Endodermal cell (in vitro differentiated cells): ENCODE measurements at places on chromosomes 13 and 19. TPM values are rescaled to one million over a fixed set of nuclear protein-coding genes. Genes with fewer than 3 reads are reported as not detected.

GRCh38 chr13:51240958-51241357 lies 18.8 kb downstream of the FAM124A start:
- peaks cover 98% of the 10 kb centered on the region for H3K36me3 ChIP-seq
- no peaks in the 10 kb centered on the region for H3K4me1 ChIP-seq
- H3K4me3 ChIP-seq = no peak overlapping the region
- H3K27ac ChIP-seq = no peak overlapping the region
- H3K27me3 ChIP-seq = no peaks in the 10 kb centered on the region
- DNase-seq = peak; percentile 38

- no peak for DNase-seq
- H3K27me3 ChIP-seq = no peaks in the 10 kb centered on the region
- no peak overlapping the region for H3K27ac ChIP-seq
- no peaks in the 10 kb centered on the region for H3K4me1 ChIP-seq
- no peak overlapping the region for H3K4me3 ChIP-seq
Observed at GRCh38 chr13:112374271-112374670, 1.9 kb upstream of the SPACA7 start.

GRCh38 chr13:65529541-65529940 lies 1700.6 kb downstream of the PCDH9 start:
- DNase-seq = no peak
- no peaks in the 10 kb centered on the region for H3K27me3 ChIP-seq
- H3K4me1 ChIP-seq = peaks cover 7% of the 10 kb centered on the region
- H3K4me3 ChIP-seq = no peak overlapping the region
- no peak overlapping the region for H3K27ac ChIP-seq

DNA sequence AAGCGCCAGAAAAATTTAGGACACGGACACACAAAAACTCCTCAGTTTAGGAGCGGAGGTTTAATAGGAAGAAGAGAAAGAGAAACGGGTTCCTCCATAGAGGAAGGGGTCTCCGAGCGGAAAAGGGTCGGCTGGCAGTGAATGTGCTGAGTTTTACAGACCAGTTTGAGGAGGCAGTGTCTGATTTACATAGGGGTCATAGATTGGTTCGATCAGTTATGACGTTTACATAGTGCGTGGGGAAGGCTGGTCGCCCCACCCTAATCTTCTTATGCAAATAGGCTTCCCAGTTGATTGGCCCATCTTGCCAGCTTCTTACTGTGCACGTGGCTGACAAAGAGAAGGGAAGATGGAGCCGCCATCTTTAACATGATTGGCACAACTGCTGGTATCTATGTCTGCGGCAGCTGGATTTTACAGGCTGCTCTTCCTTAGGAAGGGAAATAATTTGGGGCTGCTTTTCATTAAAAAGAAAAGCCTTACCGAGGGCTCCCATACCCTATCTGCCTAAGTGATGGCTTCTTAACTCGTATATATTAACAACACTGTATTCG lies 1.2 kb upstream of the ZNF225 start:
- no peaks in the 10 kb centered on the region for H3K4me1 ChIP-seq
- peak overlapping the region; percentile 99 for H3K4me3 ChIP-seq

GRCh38 chr13:80086304-80086721 lies 254.6 kb downstream of the SPRY2 start:
- no peak overlapping the region for H3K4me3 ChIP-seq
- H3K27me3 ChIP-seq = no peaks in the 10 kb centered on the region
- DNase-seq = no peak
- peaks cover 3% of the 10 kb centered on the region for H3K4me1 ChIP-seq
- no peak overlapping the region for H3K27ac ChIP-seq

SIGLEC9 gene
- total RNA-seq = not detected in 2 replicates

DNA sequence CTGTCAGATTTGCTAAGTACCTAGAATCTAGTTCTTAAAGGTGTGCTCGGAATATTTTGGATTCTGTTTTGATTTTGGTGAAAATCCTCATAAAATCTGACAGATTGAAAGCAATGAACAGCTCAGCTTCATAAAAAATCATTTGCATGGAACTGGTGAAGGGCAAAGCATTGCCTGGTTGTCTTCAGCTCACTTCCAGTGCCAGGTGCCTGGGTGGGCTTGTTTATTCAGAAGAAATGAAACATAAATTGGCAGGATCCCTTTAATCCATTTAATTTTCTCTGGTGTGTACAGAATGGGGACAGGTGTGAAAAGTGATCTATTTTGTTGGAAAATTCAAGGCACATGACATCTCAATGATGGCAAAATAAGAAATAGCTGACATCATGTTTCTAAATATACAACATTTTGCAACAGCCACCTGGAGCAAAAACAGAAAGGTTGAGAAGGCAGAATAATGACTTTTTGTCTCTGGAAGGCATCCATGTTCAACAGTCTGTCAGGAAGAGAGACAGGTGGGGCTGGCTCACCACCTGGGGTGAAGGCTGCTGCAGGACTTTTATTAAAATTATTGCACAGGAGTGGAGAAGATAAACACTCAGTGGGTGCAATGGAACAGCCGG lies 52.2 kb downstream of the RFC3 start:
- no peak overlapping the region for H3K4me3 ChIP-seq
- no peaks in the 10 kb centered on the region for H3K36me3 ChIP-seq
- H3K27ac ChIP-seq = no peak overlapping the region

DNA sequence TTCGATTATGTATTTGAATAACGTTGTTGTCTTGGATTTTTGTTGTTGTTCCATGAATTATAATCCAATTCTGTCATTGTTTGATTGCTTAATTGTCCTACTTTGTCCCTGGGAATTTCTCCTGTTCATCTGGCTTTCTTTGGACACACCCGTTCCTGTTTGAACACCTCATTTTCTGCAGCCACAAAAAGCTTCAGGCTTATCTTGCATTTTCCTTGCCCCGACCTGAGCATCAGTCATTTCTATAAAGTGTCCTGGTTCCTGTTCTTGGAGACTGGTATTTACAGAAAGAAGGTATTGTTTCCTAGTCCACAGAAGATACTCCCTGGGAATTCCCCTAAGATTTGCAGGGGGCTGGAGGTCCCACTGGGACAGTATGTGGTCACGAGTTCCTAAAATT lies 731.8 kb upstream of the ARGLU1 start:
- no peaks in the 10 kb centered on the region for H3K27me3 ChIP-seq
- no peak for DNase-seq
- H3K4me3 ChIP-seq = no peak overlapping the region
- H3K27ac ChIP-seq = no peak overlapping the region
- no peaks in the 10 kb centered on the region for H3K36me3 ChIP-seq

DNA sequence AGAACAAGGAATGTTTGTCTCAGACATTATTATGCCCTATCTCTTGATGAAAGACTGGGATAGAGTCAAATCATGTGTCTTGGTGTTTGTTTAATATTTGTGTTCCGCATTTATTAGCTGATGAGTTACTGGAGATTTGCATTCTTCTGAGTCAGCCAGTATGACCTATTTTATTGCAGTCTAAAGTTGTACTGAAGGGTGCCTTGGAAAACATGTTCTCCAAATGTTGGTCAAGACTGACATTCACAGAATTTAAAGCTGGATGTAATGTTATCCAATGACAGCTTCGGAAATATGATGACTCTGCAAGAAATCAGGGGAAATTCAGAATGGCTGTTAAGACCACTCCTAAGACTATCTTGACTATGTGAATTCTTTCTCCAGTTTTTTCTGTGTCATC lies 134.0 kb downstream of the KCNRG start:
- no peaks in the 10 kb centered on the region for H3K36me3 ChIP-seq
- DNase-seq = no peak
- H3K27ac ChIP-seq = no peak overlapping the region
- no peaks in the 10 kb centered on the region for H3K27me3 ChIP-seq
- no peak overlapping the region for H3K4me3 ChIP-seq

DNA sequence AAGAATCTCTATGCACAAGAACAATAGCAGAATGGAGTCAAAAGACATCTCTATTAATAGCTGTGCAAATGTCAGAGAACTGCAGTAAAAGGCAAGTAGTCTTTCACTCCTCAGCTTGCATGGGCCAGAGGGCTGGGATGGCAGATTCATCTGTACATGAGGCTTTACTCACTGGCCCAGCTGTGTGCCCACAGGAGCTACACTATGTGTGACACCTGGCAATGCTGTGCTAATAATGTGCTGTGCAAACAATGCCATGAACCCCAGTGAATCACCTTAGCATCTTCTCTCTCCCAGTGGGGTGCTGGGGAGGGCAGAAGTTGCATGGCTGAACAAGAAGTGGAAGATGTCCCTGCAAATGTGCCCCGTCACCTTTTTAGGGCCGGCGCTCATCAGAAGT lies 73.1 kb downstream of the KL start:
- no peaks in the 10 kb centered on the region for H3K36me3 ChIP-seq
- no peaks in the 10 kb centered on the region for H3K4me1 ChIP-seq
- no peak overlapping the region for H3K4me3 ChIP-seq
- H3K27ac ChIP-seq = no peak overlapping the region
- no peaks in the 10 kb centered on the region for H3K27me3 ChIP-seq

- H3K27me3 ChIP-seq = no peaks in the 10 kb centered on the region
- no peak for DNase-seq
- H3K4me3 ChIP-seq = no peak overlapping the region
- H3K36me3 ChIP-seq = no peaks in the 10 kb centered on the region
- no peaks in the 10 kb centered on the region for H3K4me1 ChIP-seq
- no peak overlapping the region for H3K27ac ChIP-seq
Observed at GRCh38 chr19:2374808-2375207, 14.7 kb downstream of the TMPRSS9 start.

DNA sequence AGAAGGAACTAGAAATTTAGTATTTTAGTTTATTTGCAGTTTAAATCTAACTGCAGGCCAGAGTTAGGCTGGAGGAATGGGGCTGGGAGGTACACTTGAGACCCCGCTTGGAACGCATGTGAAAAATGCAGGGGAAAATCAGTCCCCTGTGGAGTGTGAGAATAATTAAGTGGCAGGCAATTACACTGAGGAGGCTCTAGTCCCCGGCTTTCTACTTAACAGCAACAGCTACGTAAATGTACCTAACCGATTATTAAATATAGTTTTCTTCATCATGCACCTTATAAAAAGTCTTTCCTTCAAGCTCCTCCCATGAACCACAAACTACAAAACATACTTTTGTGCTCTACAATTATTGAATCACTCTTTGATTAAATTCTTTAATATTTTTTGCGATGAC lies 804 bp downstream of the ZNF708 start:
- peak overlapping the region; percentile 99 for H3K27ac ChIP-seq
- H3K27me3 ChIP-seq = no peaks in the 10 kb centered on the region
- peaks cover 24% of the 10 kb centered on the region for H3K36me3 ChIP-seq
- DNase-seq = peak; percentile 56
- H3K4me3 ChIP-seq = peak overlapping the region; percentile 90
- no peaks in the 10 kb centered on the region for H3K4me1 ChIP-seq

DNA sequence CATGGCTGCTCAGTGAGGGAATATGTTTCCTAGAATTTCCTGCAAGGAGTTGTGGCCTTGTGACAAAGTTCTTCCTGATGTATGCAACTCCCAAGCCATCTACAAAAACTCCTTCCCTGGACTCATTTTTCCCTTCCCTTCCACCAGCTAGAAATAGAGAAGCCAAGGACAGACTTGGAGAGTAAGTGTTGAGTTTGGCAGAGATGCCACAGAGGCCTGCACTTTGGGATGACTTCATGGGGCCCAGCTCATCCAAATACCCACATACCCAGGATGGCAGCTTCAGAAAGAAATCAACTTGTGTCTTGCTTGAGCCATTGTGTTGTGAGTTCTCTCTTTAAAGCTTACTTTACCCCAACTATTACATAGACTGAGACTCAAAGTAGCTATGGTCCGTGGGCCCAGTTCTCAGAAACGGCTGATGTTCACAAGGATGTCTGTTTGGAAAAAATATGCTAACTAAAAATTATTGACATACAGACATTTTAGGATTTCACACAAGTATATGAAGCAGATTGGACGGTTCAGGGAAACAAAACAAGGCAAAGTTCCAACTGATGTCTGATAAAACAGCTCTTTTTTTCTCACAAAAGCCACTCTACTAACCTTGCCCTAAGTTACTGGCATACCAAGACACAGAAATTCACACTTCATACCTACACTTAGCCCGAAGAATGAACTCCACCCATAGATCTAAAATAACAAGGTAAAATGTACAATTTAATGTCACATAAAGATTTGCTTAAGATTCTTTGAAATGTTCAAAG lies 107.9 kb downstream of the NALCN start:
- H3K27me3 ChIP-seq = no peaks in the 10 kb centered on the region
- H3K27ac ChIP-seq = no peak overlapping the region
- no peak overlapping the region for H3K4me3 ChIP-seq
- no peaks in the 10 kb centered on the region for H3K36me3 ChIP-seq

DNA sequence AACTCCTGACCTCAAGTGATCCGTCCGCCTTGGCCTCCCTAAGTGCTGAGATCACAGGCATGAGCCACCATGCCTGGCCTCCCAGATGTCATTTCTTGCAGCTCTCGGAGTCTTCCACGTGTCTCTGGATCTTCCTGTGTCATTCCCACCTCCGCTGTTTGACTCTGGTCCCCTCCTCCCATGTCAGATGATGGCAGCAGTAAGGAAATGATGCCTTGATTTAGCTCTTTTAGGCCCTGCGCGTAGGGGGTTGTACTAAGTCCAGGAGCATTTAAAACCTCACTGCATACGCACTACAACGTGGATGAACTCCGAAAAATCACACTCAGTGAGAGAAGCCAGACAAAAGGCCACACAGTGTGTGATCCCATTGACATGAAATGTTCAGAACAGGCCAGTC lies 113.1 kb downstream of the GNG7 start:
- H3K4me3 ChIP-seq = no peak overlapping the region
- no peak overlapping the region for H3K27ac ChIP-seq
- H3K27me3 ChIP-seq = no peaks in the 10 kb centered on the region
- no peaks in the 10 kb centered on the region for H3K36me3 ChIP-seq
- H3K4me1 ChIP-seq = peaks cover 12% of the 10 kb centered on the region
- no peak for DNase-seq

GRCh38 chr13:73988461-73988860 lies 145.7 kb downstream of the KLF12 start:
- H3K4me1 ChIP-seq = peaks cover 3% of the 10 kb centered on the region
- H3K27me3 ChIP-seq = peaks cover 36% of the 10 kb centered on the region
- H3K36me3 ChIP-seq = no peaks in the 10 kb centered on the region

GRCh38 chr19:19451429-19452242 lies 46.2 kb downstream of the GATAD2A start:
- H3K27me3 ChIP-seq = no peaks in the 10 kb centered on the region
- no peak overlapping the region for H3K27ac ChIP-seq
- H3K4me1 ChIP-seq = no peaks in the 10 kb centered on the region

DNA sequence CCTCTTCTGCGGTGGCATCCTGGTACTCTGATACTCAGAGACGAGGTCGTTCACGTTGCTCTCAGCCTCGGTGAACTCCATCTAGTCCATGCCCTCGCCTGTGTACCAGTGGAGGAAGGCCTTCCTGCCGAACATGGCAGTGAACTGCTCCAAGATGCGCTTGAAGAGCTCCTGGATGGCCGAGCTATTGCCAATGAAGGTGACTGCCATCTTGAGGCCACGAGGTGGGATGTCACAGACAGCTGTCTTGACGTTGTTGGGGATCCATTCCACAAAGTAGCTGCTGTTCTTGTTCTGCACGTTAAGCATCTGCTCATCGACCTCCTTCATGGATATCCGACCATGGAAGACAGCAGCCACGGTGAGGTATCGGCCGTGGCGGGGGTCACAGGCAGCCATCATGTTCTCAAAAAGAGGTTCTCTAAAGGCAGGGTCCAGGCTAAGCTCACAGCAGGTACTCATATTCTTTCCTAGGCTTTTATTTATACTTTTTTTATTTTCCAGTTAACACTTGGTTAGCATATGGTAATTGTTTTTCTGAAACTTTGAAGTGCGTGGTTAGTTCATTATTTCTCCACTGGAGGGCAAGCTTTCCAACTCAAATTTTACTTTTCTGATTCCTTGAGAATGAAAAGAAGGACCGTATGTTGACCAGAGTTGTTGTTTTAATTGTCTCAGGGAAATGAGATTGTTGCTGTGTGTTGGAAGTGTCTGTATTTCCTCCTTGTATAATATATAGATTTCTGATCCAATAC lies 72.4 kb upstream of the RGCC start:
- peak; percentile 53 for DNase-seq
- peaks cover 9% of the 10 kb centered on the region for H3K27me3 ChIP-seq
- H3K27ac ChIP-seq = no peak overlapping the region
- H3K36me3 ChIP-seq = no peaks in the 10 kb centered on the region
